Dermis blood vessel endothelial cell (primary cell): ENCODE measurements at places on chromosomes 3 and 15. TPM values are rescaled to one million over a fixed set of nuclear protein-coding genes. Genes with fewer than 3 reads are reported as not detected.
A peak's percentile ranks its signal among the peaks of the same experiment; 100 is the strongest.

GRCh38 chr3:168645180-168645579, 549.5 kb upstream of the GOLIM4 start:
- DNase-seq = no peak

DNA sequence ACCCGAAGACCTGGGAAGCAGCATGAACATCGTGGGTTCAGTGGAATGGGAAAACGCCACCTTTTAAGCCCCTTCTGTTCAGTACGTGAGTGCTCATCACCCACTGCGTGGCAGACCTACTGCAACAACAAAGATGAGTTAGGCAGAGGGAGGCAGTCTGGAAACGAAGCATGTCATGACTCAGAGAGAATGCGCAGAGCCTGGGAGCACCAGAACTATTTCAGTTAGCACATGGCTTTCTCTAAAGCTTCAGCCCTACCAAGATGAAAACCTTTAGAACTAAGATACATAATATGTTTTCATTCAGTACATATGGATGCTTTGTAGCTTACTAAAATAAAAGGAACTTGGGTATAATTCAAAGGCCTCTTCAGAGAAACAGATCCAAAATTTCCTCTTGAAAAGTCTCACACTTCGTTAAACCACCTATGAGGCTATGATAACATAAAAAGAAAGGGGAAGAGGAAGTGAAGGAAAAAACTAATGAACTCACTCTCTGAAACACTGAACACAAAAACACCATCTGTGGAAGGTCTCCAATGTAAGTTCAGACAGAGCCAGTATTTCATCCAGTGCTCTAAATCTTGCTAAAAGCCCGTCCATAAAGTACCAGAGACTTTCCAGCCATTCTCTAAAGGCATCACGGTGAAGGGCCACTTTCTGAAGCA, 140.1 kb downstream of the OCA2 start:
- DNase-seq = no peak

- DNase-seq = no peak
Measured at GRCh38 chr3:123789160-123789559, 95.0 kb downstream of the MYLK start.

- DNase-seq = no peak
Measured at GRCh38 chr15:72919936-72920465, 132.3 kb upstream of the NEO1 start.

- DNase-seq = no peak
Measured at GRCh38 chr15:42498212-42499068, 3.0 kb downstream of the SNAP23 start.

DNA sequence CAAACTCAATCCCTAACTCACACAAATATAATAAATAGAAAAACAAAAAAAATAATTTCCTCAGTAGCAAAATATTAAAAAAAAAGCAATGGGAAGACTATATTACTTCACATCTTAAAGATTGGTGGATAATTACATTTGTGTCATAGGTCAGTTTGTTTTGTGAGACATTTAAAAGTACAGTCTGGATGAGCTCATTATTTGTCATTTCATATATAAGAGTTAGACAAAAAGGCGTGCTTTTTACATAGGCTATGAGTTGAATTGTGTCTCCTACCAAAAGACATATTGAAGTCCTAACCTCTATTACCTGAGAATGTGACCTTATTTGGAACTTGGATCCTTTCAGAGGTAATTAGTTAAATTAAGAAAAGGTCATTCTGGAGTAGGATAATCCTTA, 710.1 kb upstream of the CBLB start:
- DNase-seq = no peak

GRCh38 chr3:53715815-53716483, 130.3 kb downstream of the CHDH start:
- DNase-seq = no peak

GRCh38 chr3:48436477-48436787, 3.5 kb downstream of the CCDC51 start:
- DNase-seq = no peak

DNA sequence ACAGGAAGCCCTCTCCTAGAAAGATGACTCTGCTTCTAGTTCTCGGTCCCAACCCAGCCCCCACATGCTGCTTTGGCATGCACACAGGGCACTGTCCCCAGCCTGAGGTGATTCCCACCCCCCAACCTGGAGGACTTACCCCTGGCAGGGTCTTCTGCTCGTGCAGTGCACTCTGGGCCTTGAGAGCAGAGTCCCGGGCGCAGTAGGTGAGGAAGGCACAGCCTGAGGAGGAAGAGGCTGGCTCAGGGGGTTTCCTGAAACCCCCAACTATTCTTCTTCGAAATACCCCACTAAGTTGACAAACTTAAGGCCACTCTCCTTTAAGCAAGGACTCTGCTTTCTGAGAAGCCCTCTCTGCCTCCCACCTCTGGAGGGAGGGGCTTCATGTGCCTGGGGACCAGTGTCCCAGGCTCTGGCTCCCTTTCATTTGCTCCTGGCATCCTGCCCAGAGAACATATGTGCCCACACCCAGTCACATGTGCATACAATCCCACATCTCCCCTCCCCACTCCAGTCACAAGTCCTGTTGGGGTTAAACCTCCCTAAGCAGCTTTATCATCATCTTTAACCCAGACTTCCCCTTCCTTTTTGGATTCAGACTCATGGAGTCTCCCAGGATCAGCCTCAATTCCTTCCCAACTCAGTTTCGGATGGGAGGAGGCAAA, 4.1 kb downstream of the CELF6 start:
- DNase-seq = no peak

DNA sequence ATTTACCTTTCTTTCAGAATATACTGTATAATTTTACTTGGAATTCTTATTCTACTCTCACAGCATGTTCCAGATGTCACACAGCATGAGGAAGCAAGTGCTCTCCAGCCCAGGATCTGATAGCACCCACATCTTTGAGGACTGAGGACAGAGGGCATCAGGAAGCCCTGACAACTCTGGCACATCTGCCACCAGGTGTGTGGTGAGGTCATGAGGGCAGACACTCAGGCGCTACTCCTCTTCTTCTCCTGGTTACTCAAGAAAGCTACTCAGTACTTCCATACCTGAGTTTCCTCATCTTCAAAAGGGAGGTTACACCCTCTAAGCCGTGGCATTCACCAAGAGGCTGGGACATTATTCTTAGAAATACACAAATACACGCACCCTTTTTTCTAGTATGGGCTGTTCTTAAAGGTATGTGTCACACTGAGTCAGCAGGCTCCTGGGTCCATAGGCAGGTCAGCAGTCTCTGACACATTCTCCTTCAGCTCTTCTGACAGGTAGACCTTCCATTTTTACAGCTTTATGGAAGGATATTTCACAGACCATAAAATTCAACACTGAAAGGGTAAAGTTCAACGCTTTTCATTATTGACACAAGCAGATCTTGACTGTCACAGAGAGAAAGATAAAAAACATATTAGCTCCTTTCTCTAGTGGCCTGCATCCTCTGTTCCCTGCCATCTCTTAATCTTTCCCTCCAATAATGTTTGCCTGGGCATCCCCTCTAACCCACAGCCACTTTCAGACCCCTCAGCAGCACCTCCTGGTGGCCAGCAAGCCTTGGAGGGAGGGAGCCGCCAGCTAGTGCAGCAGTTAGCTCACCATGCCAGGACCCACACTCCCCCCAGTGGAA, 103.2 kb upstream of the TJP1 start:
- peak; percentile 93 for DNase-seq

GRCh38 chr3:64684715-64685261, 3.0 kb downstream of the ADAMTS9 start:
- DNase-seq = peak; percentile 78

- DNase-seq = no peak
Measured at GRCh38 chr3:49972656-49973055, 32.7 kb downstream of the RBM6 start.

DNA sequence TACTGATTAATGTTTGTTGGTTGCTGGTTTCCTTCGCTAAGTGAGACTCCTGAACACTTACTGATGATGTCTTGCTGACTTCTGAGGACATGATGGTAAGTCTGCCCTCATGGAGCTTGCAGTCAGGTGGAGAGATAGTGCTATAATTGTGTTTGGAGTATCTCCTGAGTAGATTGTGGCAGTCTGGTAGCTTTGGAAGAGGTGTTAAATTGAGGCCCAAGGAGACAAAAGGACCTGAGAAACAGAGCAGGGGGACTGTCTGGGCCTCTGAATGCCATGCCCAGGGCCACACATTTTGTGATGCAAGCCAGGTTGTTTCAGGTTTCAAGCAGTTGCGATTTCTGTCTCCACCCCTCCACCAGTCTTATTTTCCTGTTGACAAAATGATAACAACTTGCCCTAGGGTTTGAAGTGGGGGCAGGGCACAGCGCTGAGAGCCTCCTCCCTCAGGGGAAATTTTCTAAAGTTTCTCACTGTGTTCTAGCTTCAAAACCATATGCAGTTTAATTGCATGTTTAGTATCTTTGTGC, 16.7 kb downstream of the SMAD3 start:
- DNase-seq = no peak

- DNase-seq = no peak
Measured at GRCh38 chr15:55928955-55929354, 64.5 kb downstream of the NEDD4 start.

DNA sequence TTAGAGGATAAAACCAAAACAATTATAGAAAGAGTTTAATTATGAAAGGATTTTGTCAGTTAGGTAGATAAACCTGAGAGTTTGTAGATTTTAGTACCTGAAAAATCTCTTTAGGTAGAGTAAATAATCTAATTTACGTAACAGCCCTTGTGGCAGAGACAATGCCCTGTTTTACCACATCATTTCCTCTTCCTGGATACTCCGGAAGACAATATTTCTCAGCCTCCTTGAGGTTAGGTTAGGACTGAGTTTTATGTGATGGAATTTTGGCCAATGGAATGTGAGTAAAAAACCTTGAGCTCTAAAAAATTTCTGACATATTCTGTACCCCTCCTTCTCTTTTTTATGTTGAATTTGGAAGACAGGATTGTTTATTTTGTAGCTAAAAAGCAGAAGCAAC, 50.7 kb upstream of the TPRG1 start:
- peak; percentile 15 for DNase-seq

DNA sequence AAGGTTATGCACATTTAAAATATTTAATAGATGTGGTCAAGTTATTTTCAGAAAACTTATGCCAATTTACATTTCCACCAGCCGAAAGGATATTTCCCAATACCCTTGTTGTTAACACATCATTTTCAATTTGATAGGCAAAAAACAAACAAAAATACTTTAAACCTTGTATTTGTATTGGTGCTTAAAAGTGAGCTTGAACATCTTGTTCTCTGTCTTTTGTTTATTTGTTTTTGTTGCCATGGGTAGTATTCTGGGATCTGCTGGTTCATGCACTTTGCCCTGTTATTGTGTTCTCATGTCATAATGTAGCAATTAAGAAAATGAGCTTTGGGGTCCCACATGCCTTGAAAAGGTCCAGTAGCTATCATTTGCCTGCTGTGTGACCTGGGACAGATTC, 191.4 kb downstream of the LRTM1 start:
- DNase-seq = no peak

GRCh38 chr15:90126596-90127435, 24.5 kb upstream of the IDH2 start:
- no peak for DNase-seq

GRCh38 chr3:146466604-146467003, 2.8 kb downstream of the PLSCR2 start:
- DNase-seq = no peak

DNA sequence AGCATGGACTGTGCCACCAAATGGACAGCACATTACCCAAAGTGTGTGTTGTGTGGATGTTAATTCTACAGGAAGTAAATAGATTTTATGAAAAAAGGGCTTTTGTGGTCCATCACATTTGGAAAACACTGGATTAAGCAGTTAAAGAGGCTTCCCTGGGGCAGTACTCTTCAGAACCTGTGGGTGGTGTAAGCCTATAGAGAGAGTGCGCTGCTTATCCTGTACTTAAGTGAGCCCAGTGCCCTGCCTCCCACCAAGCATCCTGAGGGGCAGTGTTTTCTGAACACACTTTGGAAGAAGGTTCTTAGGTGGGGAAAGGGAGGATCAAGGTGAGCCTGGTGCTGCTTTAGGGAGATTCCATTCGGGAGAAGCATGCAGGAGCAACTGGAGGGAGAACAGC, 10.9 kb downstream of the TTLL3 start:
- peak; percentile 50 for DNase-seq

DNA sequence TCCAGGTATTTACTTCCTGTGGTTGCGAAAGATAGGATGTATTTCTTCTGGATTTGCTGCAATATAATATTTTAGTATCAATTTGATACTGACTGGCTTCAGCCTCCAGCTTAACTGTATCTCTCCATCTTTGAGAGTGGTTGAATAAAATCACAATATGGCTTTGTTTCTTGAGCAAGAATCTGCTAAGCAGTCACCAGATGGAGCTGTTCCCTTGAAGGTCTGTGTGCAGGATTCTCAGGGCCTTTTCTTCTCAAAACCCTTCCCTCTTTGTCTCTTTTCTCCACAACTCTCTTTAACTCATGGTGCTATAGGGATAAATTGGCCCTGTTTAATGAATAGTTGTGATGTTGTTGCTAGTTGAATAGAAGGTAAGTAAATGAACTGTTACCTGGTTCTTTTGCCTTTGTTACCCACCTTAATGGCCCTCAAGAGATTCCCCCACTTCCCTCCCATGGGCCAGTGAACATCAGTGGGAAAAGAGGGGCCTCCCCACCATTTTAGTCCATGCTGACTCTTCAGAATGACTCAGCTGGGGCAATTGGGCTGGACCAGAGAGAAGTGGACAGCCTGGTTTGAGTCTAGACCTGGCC, 34.8 kb upstream of the RAB6B start:
- peak; percentile 89 for DNase-seq

- DNase-seq = no peak
Measured at GRCh38 chr3:139481116-139481515, 4.8 kb upstream of the RBP2 start.

GRCh38 chr15:35910227-35910626, 364.3 kb upstream of the DPH6 start:
- DNase-seq = no peak

DNA sequence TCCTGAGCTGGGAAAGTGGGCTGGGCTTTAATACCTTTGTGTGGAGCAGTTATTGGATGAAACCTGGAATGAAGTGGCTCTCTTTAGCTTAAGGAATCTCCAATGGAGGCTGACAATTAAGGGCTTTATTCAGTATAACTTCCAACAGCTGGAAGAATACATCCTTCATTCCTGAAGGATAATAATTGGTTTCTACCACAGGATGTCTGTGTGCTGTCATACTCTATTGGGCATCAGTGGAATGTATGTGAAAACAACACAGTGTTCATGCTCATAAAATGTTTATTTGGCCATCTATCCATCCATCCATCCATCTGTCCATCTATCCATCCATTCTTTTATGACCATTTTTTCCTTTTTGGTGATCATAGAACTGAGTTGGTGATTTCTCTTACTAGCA, 220.7 kb upstream of the GAP43 start:
- DNase-seq = no peak

Gene ADGRG7
- total RNA-seq = not detected in 2 replicates

Gene POPDC2
- total RNA-seq = 0.33 and 1.7 TPM in 2 replicates

Gene P2RY13
- not detected in 2 replicates for total RNA-seq

Gene SLC24A5
- not detected in 2 replicates for total RNA-seq

Gene ADAMTS7
- total RNA-seq = 12.6 and 19.3 TPM in 2 replicates

Gene TP63
- not detected in 2 replicates for total RNA-seq

Gene ENTPD3
- under 0.01 and 0.09 TPM in 2 replicates for total RNA-seq

Gene HCN4
- not detected in 2 replicates for total RNA-seq

Gene SYNPR
- not detected in 2 replicates for total RNA-seq

Gene MAP1A
- total RNA-seq = 0.33 and 0.34 TPM in 2 replicates

Gene ST8SIA2
- total RNA-seq = under 0.01 TPM in 1 of 2 replicates, not detected in the other
